Hematopoietic multipotent progenitor cell treated with erythropoietin and hydrocortisone succinate and interleukin-3 and kit ligand, for 17 days (in vitro differentiated cells): ENCODE measurements at places on chromosomes 1 and 21.

DNA sequence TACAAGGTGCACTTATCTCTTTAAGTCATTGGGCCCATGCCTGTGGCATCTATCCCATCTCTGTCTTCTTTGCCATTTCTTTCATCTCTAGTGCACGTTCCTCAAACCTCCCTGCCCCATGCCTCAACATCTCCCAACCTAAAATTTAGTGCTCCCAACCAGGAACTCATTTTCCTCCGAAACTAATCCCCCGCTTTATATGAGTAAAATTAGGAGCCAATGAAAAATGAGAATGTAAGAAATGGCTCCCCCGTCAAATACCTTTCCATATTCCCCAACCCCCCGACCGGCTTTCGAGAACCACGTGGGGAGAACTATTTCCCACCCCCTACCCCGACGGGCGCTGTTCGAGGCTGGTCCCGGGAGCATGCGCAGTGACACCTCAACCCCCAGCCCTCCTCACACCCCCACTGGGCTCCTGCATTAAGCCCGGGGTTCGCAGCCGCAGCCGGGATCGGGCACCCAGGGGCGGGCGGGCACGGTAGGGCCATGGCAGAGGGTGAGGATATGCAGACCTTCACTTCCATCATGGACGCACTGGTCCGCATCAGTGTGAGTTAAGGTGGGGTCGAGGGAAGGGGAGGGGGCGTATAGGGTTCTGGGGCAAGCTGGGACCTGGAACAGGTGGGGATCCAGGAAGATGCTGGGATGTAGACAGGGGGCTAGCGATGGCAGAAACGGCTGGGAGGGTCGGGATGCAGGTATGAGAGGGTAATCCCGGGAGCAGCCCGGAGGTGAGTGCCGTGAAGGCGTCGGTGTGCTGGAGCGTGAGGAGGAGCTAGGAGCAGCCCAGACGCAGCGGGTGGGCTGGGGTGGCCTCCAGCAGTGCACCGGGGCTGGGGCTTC, at the start of gene TRIM46:
TSS of gene TRIM46 (plus strand) at position 372 of the 846 bp plus-strand sequence. CDS start at position 490, 118 bp downstream.
- DNase-seq, result no peak

GRCh38 chr1:14745001-14745720, 146.7 kb downstream of the KAZN start:
- DNase-seq, result no peak

GRCh38 chr21:14917762-14918161, 147.0 kb downstream of the NRIP1 start:
- no peak for DNase-seq

GRCh38 chr1:62908168-62908695, 124.3 kb downstream of the ATG4C start:
- no peak for DNase-seq

DNA sequence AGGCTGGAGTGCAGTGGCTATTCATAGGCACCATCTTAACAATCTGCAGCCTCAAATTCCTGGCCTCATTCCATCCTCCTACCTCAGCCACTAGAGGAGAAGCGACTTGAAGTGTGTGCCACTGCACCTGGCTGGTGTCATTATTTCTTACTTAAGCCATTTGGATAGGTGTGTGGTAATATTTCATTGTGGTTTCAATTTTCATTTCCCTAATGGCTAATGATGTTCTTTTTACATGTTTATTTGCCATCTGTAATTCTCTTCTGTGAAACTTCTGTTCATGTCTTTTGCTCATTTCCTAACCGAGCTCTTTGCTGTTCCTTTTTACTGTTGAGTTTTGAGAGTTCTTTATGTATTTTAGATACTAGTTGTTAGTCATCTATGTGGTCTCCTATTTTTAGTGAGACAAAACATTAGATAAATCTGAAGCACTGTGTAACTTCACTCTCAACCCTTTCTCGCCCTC, 66.8 kb downstream of the SLC27A3 start:
- DNase-seq, result no peak

- DNase-seq, result no peak
Observed at GRCh38 chr21:39612233-39613040, at the start of gene B3GALT5. Gene B3GALT5, plus strand, starts transcription at chr21:39612940. Its CDS starts 47,620 bp downstream, at chr21:39660560.

DNA sequence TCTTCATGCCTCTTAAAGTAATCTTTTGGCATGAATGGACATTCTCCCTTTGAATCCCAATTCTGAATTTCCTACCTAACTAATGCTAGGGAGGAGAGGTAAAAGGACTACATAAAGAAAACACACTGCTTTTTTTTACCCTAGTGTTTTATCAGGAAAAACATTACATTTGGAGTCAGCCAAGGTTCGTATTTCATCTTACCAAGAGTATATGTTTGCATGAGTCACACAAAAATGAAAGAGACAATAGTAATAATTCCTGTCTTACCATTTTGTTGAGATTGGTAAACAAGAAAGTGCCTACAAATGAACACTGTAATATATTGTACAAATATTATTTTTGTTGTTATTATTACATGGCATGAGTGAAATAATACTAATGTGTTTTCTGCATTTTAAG, 112.9 kb upstream of the WARS2 start:
- no peak for DNase-seq

DNA sequence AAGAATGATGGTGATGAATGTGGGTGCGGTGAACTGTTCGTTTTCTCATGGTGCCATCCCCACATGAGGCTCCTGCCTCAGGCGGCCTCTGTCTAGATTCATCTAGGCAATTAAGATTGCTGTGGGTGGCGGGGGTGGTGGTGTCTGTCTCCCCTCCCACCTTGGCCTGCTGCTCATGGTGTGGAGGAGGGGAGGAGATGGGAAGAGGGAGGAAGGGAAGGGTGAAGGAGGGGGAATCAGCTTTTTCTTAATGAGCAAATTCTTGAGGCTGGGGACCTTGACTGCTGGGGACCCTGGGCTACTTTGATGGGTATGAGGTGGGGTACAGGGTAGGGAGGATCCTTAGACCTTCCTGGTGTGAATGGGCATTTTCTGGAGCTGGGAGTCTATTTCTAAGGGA, 55.8 kb downstream of the H3-3A start:
- DNase-seq, result no peak

DNA sequence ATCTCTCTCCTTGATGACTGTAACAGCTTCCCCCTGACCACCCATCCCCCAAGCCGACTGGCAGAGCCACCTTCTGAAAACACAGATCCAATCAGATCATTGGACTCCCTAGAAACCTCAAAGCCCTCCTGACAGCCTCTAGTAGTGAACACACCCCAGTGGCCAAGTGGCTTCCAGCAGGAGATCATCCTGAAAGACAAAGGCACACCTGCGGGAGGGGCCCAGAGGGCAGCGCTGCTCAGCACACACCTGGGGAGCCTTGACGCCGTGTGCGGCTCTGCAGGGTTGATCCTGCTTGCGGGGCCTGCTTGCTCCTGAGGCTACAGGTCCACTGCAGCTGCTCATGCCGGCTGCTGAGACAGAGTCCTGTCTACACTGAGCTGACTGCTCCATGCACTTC, 41.5 kb downstream of the SLC66A1 start:
- no peak for DNase-seq

GRCh38 chr1:1947493-1947892, 28.4 kb upstream of the TMEM52 start:
- no peak for DNase-seq

DNA sequence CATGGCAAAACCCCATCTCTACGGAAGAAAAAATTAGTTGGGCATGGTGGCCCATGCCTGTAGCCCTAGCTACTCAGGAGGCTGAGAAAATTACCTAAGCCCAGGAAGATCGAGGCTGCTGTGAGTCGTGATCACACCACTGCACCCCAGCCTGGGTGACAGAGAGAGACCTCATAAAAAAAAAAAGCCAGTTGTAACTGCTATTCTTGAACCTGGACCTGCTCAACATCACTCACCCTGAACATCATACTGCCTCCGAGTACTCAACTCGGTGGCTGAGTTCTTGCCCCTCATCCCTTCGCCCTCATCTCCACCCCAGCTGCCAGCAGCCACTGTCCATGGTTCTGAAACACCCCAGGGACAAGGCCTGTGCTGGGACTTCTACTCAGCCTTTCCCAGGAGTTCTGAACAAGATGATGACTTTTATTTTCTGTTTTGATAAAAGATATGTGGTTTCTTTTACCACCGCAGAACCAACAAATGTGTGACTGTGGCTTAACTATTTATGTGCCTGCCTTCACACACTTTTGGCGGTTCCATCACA, 5.4 kb upstream of the DISP3 start:
- DNase-seq, result no peak

DNA sequence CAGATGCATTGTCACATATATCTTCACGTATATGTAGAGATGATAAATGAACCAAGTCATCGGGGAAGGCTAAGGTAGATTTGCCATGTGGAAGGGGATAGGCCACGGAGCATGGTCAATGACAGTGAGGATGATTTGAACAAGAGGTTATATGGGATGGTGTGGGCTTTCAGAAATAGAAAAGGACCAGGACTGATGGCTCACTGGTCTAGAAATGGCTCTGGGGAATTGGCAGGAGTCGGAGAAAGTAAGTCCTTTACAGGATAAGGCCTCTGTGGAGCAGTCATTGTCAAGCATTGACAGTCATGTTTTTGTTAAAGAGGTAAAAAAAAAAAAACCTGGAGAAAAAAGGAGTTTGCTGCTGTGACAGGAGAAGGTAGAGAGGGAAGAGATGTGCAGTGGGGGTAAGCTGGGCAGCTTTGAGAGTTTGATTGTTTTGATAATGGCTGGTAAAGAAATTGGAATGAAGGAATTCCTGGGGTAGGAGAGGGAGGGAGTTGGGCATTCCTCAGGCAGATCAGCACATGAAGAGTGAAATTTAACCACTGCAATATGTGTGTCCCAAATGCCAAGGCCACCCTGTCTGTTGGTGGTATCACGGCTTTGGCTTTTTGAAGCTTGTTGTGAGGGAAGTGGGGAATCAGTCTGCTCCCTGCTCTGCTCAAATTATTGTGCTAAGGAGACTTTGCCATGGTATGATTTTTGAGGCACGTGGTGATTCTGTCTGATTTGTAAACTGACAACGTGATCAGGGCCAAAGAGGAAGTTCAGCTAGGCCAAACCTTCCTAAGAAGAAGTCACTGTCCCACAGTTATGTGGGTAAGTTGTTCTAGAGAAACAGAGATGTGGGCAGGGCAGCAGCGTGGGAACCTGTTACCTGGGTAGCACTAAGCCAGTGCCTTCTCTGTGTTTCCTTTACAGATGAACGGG, 26.0 kb downstream of the MACF1 start:
- DNase-seq, result no peak

DNA sequence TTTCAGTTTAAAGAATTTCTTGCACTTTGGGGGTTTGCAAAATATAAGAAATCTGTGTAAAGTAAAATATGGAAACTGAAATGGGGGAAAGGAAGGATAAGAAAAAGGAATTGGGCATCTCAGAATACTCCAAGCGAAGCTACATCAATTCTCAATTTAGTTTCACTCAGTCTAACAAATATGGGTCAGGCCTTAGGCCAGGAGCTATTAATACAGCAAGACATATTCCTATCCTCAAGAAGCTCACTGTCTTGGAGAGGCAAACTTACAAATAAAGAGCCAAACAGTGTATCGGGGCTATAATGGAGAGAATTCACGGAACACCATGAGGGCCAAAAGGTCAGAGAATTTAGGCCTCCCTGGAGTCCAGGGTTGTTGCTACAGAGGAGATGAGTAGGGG, 43.0 kb upstream of the CCDC190 start:
- no peak for DNase-seq

GRCh38 chr1:33007190-33008050, 29.3 kb downstream of the AK2 start:
- DNase-seq, result peak; percentile 28

DNA sequence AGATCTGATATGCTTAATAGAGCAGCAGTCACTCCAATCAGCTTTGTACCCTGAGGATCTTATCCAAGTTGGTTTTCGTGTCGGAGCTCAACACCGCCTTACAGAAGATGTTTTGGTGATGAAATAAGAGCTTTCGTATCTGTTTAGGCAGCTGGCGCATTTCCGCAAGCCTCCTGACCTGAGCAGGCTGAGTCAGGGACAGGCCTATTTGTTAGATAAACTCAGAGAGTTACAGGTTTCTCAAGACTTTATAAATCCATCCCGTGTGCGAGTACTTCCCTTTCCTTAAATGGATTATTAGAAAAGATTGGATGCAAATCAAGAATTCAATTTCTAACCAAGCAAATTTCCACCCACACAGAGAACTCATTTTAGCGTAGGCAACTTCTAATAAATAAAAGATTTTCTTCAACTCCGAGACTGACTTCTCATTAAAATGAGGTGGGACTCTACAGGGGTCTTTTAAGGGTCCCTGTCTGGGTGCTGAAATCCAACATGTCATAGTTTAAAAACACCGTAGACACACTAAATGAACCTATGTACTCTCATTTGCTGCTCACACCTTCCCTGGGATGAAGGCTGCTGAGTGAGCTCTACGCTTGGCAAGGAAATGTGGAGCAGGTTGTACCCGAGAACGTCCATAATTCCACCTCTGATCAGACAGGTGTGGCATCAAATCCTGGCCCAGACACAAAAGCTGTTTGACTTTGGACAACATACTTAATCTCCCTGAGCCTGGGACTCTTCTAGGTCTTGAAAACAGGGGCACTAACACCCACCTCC, 106.9 kb upstream of the F3 start:
- no peak for DNase-seq

DNA sequence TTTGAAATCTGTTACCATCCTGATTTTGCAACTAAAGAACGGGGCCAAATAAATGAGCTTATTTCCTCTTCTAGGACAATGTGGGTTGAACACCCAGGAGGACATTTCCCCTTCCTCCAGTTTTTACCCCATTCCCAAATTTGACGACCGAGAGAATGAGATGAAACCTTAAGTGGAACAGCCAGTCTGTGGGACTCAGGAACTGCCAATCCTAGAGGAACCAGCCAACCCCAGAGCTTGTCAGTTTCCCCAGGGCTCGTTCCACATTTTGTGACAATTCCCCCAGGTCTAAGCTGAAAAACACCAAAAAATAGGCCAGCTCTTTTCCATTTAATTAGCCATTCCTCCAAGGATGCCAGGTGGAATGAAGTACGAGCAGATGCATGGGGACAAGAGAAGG, 21.3 kb upstream of the MAPKAPK2 start:
- DNase-seq, result no peak

DNA sequence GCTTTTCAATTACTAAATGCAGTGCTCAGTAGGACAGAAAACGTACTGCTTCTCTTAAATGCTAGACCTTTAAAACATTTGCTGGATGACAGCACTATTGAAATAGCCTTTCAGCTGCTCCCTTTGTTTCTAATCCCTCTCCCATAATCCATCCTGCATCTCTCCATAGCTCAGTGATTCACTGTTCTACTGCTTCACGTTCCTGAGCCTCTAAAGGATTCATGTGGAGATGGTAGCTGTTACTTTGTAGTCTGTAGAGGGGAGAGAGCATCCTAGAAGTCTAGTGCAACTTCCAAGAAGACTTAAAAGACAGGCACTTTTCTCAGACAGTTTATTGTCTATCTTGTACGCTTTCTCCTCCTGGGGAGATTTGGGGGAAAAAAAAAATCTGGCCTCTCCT, 51.4 kb downstream of the LRRC8B start:
- no peak for DNase-seq

DNA sequence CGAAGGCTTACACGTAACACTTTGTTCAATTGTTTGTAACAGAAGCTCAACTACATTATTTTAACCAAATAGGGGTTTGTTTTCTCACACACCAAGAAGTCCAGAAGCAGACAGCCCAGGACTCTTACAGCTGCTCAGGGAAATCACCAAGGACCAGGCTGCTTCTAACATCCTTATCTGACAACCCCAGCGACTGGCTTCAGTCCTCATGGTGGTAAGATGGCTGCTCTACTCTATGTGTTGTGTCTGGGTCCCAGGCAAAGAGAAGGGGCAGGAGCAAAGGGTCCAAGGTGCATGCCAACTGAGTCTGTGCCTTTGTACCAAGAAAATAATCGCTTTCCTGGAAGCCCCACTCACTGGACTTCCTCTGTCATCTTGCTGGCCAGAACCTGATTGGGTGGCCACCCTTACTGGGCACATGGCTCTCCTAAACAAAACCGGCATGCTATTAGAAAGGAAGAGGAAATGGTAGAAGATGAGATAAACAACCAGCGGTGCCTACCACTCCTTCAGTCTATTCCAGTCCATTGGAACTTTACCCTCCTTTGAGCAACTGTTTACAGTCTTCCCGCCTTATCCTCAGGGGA, 34.1 kb upstream of the LRRC8D start:
- peak; percentile 34 for DNase-seq
